Thoracic aorta (tissue), 2 donors: ENCODE measurements at places on chromosomes 1 and 21.

DNA sequence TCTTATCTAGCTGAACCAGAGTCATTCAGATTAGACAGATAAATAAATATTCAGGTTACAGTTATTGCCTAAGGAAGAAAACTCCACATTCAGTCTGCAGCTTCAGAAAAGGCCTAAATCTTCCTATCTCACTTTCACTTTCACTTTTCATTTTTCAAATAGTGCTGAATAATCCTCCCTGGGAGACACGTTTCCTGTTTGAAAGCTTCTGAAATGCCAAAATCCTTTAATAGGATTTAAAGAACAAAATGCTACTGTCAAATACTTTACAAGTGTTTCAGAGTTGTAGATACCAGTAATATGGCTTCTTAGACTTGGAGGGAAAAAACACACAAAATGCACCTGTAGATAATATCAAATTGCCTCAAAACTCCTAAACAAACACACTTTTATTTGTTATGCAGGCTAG lies 3.9 kb downstream of the PSMB2 start:
- no peak for DNase-seq

- no peak for DNase-seq
Observed at GRCh38 chr1:188706742-188707141, 1770.9 kb downstream of the BRINP3 start.

DNA sequence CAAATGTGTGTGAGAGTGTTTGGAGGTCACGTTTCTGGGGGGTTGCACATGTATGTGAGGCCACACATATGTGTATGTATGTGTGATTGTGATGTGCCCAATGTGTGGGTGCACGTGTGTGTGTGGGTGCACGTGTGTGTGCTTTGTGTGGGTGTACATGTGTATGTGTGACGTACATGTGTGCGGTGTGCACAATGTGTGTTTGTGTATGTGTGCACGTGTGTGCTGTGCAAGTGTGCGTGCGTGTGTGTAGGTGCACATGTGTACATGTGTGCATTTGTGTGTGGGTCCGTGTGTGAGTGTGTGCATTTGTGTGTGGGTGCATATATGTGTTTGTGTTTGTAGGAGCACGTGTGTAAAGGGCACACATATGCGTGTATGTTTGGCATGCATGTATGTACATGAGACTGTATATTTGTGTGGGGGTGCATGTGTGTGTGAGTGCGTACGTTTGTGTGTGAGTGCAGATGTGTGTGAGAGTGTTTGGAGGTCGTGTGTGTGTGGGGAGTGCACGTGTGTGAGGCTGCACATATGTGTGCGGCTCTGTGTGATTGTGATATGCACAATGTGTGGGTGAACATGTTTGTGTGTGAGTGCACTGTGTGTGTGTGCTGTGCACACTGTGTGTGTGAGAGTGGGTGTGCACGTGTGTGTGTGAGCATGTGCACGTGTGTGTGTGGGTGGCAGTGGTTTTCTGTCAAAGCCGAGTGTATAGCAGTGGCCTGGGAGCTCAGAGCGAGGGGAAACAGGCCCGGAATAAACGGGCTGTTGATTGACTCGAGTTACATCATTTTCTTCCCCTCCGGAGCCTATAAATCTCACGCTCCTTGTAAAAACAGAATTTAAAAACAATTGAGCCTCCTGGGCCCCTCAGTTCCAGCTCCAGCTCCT lies 132.7 kb upstream of the ARHGEF16 start:
- no peak for DNase-seq

GRCh38 chr1:2602866-2603520 lies 16.4 kb downstream of the PRXL2B start:
- no peak for DNase-seq

- no peak for DNase-seq
Observed at GRCh38 chr1:230272557-230272956, 153.6 kb downstream of the PGBD5 start.

DNA sequence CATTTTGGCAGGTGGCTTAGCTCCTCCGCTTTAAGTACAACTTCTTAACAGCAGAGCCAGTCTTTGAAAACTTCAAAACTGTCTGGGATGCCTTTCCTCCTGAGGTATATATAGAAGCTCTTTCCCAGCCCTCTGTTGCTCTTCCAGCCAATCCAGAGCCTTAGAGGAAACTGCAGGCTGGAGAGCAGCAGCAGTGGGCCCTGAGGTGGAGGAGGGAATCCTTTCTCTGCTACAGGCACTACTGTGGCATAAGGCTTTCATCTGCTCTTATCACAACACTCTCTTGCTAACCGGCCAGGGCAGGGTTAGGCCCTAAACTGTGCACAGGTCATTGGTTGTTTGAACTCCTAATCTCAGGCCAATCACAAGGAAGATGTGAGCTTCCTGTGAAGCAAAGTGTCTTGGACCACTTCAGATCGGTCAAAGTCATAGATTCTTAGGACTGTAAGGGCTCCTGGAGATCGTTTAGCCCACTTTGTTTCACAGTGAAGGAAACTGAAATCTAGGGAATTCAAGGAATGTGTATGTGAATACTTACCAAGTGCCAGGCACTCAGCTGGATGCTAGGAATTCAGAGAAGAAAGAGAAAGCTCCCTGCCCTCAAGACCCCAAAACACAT lies at the start of gene RGS5:
RGS5 (minus strand) TSS at position 84 of the 619 bp plus-strand sequence; CDS start at position 3, 81 bp downstream.
- no peak for DNase-seq

DNA sequence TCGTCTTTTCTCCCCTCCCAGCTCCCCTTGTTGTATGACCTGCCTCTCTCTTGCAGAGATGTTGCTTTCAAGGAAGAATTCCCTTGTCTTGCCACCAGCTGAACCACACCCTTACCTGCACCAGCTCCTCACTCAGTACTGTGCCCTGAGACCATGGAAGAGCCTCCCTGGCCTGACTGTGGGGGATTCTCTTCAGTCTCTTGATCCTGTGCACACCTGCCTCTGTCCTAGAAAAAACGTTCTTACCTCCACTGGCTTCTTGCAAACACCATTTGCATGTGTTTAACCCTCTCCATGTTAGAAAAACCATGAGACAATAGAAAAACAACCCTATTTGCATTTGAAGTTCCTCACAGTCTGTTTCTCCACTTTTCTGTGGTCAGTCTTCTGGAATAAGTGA lies 43.3 kb upstream of the FCRL4 start:
- DNase-seq: no peak

GRCh38 chr1:160428655-160429054 lies 28.3 kb downstream of the VANGL2 start:
- no peak for DNase-seq

DNA sequence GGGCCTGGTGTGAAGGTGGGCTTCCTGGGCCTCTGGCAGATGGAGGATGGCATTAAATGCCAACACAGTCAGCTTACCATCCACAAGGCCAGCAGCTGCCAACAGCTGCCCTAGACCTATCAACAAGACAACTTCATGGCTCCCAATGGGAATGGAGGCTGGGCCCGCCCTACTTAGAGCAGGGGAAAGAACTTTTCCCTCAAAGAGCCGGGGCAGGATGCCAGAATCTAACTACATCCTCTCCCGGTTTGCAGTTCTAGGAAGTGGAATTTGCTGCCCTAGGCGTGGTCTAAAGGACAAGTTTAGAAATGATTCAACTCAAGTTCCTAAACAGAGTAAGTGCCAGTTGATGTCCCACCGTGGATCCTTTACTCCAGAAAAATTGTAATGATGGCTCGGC lies 13.1 kb downstream of the ICMT start:
- no peak for DNase-seq

DNA sequence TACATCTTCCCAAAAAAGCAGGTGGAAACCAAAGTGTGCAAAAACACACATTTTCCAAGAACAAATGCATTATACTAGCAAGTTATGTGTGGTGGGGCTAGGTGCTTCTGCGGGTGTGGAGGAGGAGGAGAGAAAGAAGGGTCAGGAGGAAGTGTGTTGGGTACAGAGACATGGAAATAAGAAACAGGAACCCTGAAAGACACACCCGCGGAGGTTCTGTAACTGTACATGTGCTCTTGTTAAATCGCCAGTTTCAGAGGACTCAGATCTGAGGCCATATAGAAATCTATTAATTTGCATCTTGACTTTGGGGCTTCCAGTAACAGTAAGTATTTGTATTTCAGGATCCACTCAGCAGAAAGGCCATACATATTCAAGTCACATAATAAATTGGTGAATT lies 30.9 kb downstream of the ERG start:
- DNase-seq: no peak

- DNase-seq: no peak
Observed at GRCh38 chr1:161491472-161491871, 13.8 kb upstream of the FCGR2A start.

- DNase-seq: no peak
Observed at GRCh38 chr1:85445906-85446305, 19.1 kb downstream of the DDAH1 start.

DNA sequence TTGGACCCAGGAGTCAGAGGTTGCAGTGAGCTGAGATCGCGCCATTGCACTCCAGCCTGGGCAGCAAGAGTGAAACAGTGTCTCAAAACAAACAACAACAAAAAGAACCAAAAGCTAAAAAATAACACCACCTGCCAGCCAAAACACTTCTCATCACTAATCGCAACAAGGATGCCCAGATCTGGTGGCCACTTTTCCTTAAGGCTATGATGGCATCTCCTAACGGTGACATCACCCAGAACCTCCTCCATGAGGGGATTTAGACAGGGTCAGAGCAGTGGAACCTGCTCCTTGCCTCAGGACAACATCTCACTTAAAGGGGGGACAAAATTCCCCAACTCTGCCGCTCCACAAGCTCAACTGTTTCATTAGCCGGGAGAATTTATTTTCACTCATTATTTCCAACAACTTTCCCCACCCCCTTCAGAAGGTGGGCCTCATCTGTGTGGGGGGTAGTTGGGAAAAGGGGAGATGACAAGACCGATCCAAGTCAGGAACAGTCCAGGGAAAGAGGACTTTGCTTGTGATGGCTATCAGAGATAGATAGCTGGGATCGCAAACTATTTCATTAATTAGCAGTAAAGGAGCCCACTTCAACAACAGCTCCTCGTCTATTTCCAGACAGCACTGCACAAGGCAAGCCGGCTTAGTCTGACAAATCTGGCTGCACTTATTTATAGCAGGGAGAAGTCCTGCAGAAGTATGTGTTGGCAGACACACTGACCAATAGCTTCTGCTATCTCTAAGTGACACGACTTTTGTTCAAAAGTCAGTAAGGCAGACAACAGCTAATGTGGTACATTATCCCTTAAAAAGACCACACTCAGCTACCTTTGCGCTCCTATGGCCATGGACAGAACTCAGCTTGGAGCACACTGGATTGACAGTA lies 2.6 kb downstream of the PABPC4 start:
- DNase-seq: no peak

DNA sequence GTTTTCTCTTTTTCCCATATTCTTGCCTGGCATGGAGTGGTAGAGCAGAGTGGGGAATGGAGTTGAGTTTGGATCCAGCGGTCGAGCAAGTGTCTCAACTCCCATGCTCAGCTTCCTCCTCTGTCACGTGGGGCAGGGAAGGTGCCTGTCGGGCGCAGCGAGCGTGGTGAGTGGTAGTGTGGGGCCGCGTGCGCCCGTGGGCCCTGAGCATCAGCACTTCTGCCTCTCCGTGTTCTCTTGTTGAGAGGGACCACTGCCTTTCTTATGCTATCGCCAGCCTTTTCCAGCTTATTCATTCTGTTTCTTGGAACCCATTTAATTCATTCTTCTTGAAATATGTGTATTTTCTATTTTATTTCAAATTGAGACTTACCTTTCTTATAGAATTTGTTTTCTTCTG lies 65.1 kb downstream of the ADARB1 start:
- no peak for DNase-seq

DNA sequence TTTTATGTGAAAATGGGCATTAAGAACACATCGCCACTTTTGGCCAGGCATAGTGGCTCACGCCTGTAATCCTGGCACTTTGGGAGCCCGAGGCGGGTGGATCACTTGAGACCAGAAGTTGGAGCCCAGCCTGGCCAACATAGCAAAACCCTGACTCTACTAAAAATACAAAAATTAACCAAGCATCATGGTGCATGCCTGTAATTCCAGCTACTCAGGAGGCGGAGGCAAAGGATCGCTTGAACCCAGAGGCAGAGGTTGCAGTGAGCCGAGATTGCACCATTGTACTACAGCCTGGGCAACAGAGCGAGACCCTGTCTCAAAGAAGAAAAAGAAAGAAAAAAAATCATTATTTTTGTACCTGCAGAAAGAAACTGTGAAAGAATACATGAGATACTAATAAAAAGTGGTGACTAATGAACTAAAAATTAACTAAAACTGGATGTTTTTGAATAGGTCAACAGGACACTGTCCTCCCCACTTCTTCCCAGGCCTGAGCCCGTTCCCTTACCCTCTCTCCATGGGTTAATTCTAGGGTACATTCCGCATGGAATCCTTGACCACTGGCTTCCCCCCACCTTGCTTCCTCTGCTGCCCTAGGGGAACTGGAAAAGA lies 8.3 kb upstream of the TINAGL1 start:
- DNase-seq: peak; percentile 56

DNA sequence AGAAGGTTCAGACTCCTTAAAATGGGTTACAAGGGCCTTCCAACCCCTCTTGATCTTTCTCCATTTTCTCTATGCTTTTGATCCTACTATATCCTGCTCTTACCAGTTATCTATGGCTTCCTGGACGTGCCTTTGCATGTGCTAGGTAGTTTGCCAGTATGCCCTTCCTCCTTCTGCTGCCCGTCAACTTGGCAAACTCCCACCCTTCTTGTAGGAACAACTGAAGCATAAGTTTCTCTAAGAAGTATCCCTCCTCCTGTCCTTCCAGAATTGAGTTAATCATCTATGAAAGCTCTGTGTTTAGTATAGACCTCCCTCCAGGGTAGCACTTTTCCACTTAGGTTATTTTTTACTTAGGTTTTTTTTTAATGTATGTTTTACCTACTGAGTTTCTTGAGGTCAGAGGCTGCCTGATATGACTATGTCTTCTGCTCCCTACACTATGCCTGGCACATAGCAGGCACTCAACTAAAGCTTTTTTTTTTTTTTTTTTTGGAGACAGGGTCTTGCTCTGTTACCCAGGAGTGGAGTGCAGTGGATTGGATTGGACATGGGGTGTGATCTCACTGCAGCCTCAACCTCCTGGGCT lies 10.0 kb upstream of the IGSF3 start:
- no peak for DNase-seq

- DNase-seq: no peak
Observed at GRCh38 chr1:181485287-181486097, 2.2 kb downstream of the CACNA1E start.

DNA sequence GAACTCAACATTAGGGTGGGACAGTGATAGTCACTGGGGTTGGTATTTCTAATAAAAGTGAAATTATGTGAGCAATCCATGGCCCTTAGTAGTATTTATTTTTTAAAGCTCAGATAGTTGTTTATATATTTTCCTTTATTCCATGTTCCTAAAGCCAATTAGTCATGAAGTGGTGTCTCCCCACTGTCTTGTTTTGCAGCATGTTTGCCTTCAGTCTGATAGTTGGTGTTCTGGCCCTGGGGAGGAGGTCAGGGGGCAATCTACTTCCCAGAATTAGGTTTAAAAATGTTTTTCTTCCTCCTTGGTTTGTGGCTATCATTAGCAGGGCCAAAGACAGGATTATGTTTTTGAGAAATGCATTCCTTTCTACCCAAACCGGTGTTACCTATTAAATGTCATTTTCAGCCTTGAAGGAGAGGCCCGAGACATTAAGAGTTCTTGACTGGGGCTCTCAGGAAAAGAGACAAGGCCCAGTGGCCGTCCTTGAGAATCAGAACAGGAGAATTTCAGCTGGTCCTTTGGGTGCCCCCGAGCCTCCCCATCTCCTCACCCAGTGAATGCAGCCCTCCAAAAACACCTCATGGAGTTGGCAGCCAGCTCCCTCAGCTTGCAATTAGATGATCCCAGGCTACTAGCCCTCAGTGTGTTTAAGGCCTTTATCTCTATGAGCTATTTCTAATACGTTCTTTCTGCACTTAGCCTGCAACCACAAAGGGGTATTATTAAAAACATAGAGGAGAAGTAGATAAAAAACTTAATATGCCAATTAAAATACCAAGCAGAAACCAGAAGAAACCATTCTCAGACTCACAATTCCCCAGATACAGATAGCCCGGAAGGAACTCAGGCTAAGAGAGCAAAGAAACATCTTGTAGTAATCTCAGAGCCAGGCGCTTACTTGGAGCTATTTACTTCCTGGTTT lies 71.3 kb upstream of the NGF start:
- DNase-seq: no peak
